ENCODE measurements at places on chromosomes 5 and 9. TPM values are rescaled to one million over a fixed set of nuclear protein-coding genes. Genes with fewer than 3 reads are reported as not detected.

PCDHA6 gene
- not detected for total RNA-seq

DNA sequence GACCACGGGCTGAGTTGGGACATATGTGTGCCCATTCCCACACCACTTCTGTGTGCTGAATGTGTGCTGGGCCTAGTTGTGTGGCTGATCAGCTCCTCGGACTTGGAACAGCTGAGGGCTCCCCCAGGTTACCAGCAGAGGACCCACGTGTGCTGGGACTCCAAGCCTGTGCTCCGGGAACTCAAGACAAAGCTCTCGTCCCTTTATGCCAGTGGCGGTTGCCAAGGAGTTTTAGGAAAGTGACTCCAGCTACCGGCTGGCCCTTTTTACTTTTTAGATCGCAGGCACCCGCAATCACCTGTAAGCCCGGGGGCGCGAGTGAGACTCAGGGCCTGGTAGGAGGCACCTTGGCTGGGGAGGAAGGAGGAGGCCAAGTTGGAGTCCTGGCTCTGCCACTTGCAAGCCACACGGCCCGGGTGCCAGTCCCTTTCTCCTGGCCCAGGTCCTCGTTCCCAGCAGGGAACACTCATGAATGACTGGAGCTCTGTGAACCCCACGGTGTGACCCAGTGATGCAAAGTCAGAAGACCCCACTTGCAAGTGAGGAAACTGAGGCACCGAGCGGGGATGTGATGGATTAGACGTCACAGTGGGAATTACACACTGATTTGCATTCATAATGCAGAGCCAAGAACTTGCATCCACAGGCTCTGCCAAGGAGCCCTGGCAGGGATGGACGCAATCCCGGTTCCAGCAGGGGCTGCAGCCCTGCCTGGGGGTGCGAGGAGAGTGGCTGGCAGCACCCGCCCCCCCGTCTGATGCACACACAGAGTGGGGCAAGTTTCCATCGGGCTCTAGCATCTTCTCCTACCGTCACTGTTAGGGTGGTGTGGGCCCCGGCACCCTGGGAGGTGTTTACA is 26.9 kb downstream of the CRB2 start:
- no peak overlapping the region for H3K4me3 ChIP-seq
- peaks cover 7% of the 10 kb centered on the region for H3K27me3 ChIP-seq
- H3K4me1 ChIP-seq = no peaks in the 10 kb centered on the region
- no peak for DNase-seq
- no peaks in the 10 kb centered on the region for H3K36me3 ChIP-seq
- no peak overlapping the region for H3K27ac ChIP-seq

PCDHGA3 gene
- 2.9 TPM for total RNA-seq

GRCh38 chr5:53309653-53310052 is 170.8 kb upstream of the FST start:
- no peaks in the 10 kb centered on the region for H3K4me1 ChIP-seq
- 0 out of 2 replicates have a peak, but pooled peaks cover 2% of the 10 kb centered on the region for H3K27me3 ChIP-seq
- H3K36me3 ChIP-seq = peaks cover 44% of the 10 kb centered on the region
- DNase-seq = no peak

GRCh38 chr9:33446240-33446945 is 1.0 kb downstream of the AQP3 start:
- no peak for DNase-seq
- no peaks in the 10 kb centered on the region for H3K36me3 ChIP-seq
- no peak overlapping the region for H3K27ac ChIP-seq
- H3K27me3 ChIP-seq = peaks cover 15% of the 10 kb centered on the region

DNA sequence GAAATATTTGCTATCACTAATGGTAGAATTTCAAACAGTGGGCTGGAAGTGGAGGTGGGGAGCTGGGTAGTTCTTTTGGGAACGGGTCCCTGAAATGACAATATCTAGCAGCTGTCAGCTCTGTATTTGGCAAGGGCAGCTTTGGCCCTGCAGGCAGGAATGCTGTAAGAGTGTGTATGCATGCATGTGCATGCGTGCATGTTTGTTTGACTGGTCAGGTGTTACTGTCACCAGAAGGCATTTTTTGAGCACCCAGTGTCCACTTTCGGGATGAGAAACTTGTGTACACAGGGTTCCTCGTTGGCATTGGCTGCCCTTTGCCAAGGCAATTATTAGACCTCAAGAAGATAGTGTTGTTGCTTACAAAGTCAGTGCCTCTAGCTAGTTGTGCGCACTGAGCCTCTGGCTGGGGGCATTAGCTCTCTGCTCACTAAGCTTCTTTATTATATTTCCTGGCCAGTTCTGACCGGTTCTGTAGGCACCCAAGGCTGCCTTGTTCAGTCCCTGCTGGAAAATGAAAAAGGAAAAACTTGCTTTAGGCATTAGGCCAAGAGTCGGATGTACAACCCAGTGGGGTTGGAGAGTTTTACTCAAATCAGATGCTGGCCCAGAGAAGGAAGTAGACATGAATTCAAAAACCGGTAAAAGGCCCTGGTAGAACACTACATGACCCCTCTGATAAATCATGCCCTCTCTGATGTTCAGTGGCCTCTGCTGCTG is 2.0 kb downstream of the CYFIP2 start:
- no peak overlapping the region for H3K4me3 ChIP-seq
- DNase-seq = no peak
- H3K36me3 ChIP-seq = no peaks in the 10 kb centered on the region
- H3K27me3 ChIP-seq = peaks cover 11% of the 10 kb centered on the region
- H3K4me1 ChIP-seq = no peaks in the 10 kb centered on the region

GRCh38 chr9:78707481-78707991 is 410.6 kb downstream of the PSAT1 start:
- H3K4me1 ChIP-seq = peaks cover 67% of the 10 kb centered on the region
- DNase-seq = peak; percentile 89
- peak overlapping the region; percentile 89 for H3K27ac ChIP-seq
- H3K27me3 ChIP-seq = no peaks in the 10 kb centered on the region

- peaks cover 11% of the 10 kb centered on the region for H3K36me3 ChIP-seq
- peaks cover 15% of the 10 kb centered on the region for H3K27me3 ChIP-seq
- no peak overlapping the region for H3K27ac ChIP-seq
- no peak overlapping the region for H3K4me3 ChIP-seq
- H3K4me1 ChIP-seq = no peaks in the 10 kb centered on the region
Measured at GRCh38 chr9:134988706-134989105, 71.0 kb upstream of the FCN1 start.

DNA sequence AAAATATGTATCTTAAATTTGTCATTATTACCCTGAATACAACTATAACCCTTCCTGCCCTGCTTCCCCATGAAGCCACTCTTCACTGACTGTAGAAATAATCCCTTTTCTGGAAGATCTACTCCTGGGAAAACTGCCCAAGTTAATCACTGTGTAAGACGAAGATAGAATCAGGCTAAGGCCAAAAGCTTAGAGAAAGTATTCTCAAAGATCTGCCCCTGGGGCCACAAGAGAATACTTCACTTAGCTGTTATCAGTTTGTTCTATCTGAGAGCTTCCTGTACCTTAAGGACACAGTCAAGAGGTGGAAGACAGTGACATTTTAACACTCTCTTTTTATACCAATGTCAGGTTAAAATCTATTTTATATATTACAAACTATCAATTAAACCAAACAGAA is 33.8 kb downstream of the RNF145 start:
- peak overlapping the region; percentile 29 for H3K4me3 ChIP-seq
- peaks cover 65% of the 10 kb centered on the region for H3K4me1 ChIP-seq
- no peaks in the 10 kb centered on the region for H3K27me3 ChIP-seq
- peaks cover 34% of the 10 kb centered on the region for H3K36me3 ChIP-seq
- H3K27ac ChIP-seq = peak overlapping the region; percentile 83

RFESD gene
- 1.3 TPM for total RNA-seq

DNA sequence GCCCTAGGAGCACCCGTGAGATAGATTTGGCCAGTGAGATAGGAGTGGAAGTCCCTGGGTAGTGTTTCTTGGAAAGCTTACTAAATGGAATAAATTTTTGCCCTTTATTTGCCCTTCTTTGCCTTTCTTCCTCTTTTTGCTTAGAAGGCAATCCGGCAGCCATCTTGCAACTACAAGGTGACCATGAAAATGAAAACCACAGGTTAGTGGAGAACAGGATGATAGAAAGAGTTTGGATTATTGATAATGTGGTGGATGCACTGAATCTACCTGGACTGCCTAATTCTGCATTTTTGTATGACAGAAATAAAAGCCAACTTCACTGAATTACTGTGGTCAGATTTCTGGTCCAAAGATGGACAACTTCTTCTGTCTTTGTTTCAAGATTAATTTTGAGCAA is 33.2 kb downstream of the TARS1 start:
- H3K36me3 ChIP-seq = peaks cover 47% of the 10 kb centered on the region
- H3K27ac ChIP-seq = no peak overlapping the region
- no peak for DNase-seq

FBN2 gene
- 191 TPM for total RNA-seq

- H3K27ac ChIP-seq = no peak overlapping the region
- H3K27me3 ChIP-seq = no peaks in the 10 kb centered on the region
- no peak overlapping the region for H3K4me3 ChIP-seq
- peaks cover 25% of the 10 kb centered on the region for H3K4me1 ChIP-seq
- H3K36me3 ChIP-seq = no peaks in the 10 kb centered on the region
- no peak for DNase-seq
Measured at GRCh38 chr9:137632230-137633161, 13.7 kb downstream of the EHMT1 start.

NME5 gene
- 0.24 TPM for total RNA-seq

TRPM6 gene
- not detected for total RNA-seq

DNA sequence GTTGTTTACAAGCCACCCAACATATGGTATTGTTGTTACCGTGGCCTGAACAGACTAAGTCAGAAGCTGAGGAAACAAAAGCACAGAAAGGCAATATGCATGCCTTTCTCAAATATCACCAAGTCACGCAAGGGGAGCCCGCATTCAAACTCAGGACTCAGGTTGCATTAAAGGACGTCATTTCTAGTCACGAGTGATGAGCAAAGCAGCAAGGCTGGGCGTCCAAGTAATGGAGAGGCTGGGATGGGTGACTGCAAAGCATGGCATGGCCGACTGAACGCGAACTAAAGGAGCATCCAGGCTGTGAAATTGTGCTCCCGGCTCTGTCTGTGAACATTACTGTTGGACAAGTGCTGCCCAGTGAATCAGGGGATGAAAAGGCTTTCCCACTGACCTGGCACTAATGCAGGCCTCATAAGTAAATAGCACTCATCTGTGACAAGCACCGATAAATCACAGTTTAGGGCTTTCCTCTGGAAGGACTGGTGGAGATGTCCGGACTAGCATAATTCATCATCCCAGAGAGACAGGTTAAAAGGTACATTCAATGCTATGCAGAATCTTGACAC is 202.8 kb downstream of the SPOCK1 start:
- no peaks in the 10 kb centered on the region for H3K36me3 ChIP-seq
- peaks cover 2% of the 10 kb centered on the region for H3K27me3 ChIP-seq
- H3K27ac ChIP-seq = no peak overlapping the region
- H3K4me1 ChIP-seq = peaks cover 36% of the 10 kb centered on the region
- no peak overlapping the region for H3K4me3 ChIP-seq

GRCh38 chr5:34694012-34694411 is 37.9 kb downstream of the RAI14 start:
- peak overlapping the region; percentile 47 for H3K4me3 ChIP-seq
- H3K27me3 ChIP-seq = no peaks in the 10 kb centered on the region
- peaks cover 63% of the 10 kb centered on the region for H3K4me1 ChIP-seq
- no peak for DNase-seq
- H3K36me3 ChIP-seq = peaks cover 50% of the 10 kb centered on the region

GRCh38 chr5:16970826-16971225 is 34.7 kb upstream of the MYO10 start:
- H3K4me3 ChIP-seq = no peak overlapping the region
- H3K27ac ChIP-seq = peak overlapping the region; percentile 20
- no peaks in the 10 kb centered on the region for H3K36me3 ChIP-seq
- H3K27me3 ChIP-seq = no peaks in the 10 kb centered on the region
- peaks cover 18% of the 10 kb centered on the region for H3K4me1 ChIP-seq
- peak; percentile 39 for DNase-seq

GRCh38 chr5:72474516-72474915 is 32.7 kb downstream of the ZNF366 start:
- no peaks in the 10 kb centered on the region for H3K27me3 ChIP-seq
- H3K36me3 ChIP-seq = no peaks in the 10 kb centered on the region
- peaks cover 71% of the 10 kb centered on the region for H3K4me1 ChIP-seq
- H3K4me3 ChIP-seq = no peak overlapping the region
- DNase-seq = no peak

- H3K36me3 ChIP-seq = peaks cover 40% of the 10 kb centered on the region
- H3K4me3 ChIP-seq = no peak overlapping the region
- H3K4me1 ChIP-seq = peaks cover 11% of the 10 kb centered on the region
- H3K27me3 ChIP-seq = no peaks in the 10 kb centered on the region
- peak; percentile 58 for DNase-seq
- no peak overlapping the region for H3K27ac ChIP-seq
Measured at GRCh38 chr5:173602423-173602822, 14.0 kb downstream of the BOD1 start.

FOXD4L4 gene
- total RNA-seq = not detected

GRCh38 chr5:143316337-143316736 is 87.1 kb downstream of the NR3C1 start:
- no peaks in the 10 kb centered on the region for H3K27me3 ChIP-seq
- DNase-seq = no peak

DNA sequence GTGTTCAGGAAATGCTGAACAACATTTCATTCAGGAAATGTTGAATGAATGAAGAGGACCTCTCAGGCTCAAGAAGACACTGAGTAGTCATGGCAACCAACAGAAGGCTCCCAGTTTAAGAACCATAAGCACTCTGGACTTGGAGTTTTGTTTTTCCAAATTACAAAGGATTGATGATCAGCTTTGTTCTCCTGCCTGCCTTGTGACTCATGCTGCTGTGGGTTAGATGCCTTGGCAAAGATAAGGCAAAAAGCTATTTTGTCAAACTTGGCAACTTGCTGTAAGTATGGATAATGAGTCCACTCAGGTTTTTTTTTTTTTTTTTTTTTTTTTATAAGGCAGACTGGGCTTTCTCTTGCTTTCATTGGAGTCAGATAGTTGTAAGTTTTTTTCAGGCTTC is 365.0 kb downstream of the TMEM232 start:
- H3K27me3 ChIP-seq = no peaks in the 10 kb centered on the region
- no peaks in the 10 kb centered on the region for H3K4me1 ChIP-seq
- H3K4me3 ChIP-seq = no peak overlapping the region
- no peaks in the 10 kb centered on the region for H3K36me3 ChIP-seq

GRCh38 chr5:115979201-115980041 is 17.1 kb downstream of the LVRN start:
- peaks cover 44% of the 10 kb centered on the region for H3K4me1 ChIP-seq
- no peaks in the 10 kb centered on the region for H3K36me3 ChIP-seq
- no peaks in the 10 kb centered on the region for H3K27me3 ChIP-seq
- H3K27ac ChIP-seq = peak overlapping the region; percentile 67
- peak; percentile 65 for DNase-seq

DNA sequence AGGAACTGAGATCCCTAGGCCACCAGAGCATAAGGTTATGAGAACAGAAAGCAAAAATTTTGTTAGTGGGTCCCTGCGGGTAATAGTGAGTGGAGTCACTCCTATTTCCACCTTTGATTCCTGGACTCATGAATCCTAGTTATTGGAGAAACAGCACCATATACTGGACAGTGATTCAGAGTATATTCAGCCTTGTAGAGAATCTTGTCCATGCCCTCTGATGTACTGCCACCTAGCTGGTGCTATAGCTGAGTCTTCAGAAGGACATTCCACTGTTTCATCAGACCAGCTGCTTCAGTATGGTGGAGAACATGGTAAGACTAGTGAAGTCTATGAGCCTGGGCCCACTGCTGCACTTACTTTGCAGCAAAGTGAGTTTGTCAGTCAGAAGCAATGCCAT is 25.0 kb upstream of the ITGA2 start:
- H3K4me3 ChIP-seq = no peak overlapping the region
- DNase-seq = peak; percentile 55
- H3K27ac ChIP-seq = no peak overlapping the region
- peaks cover 25% of the 10 kb centered on the region for H3K4me1 ChIP-seq

GZMA gene
- total RNA-seq = not detected

GRCh38 chr9:34499076-34499475 is 23.7 kb downstream of the ENHO start:
- no peaks in the 10 kb centered on the region for H3K4me1 ChIP-seq
- DNase-seq = no peak
- H3K27me3 ChIP-seq = peaks cover 14% of the 10 kb centered on the region
- no peak overlapping the region for H3K27ac ChIP-seq

Measured in HFFc6 (cell line).